Cardiac fibroblast (primary cell): ENCODE measurements at places on chromosomes 2 and 18.
A peak's percentile ranks its signal among the peaks of the same experiment; 100 is the strongest.

DNA sequence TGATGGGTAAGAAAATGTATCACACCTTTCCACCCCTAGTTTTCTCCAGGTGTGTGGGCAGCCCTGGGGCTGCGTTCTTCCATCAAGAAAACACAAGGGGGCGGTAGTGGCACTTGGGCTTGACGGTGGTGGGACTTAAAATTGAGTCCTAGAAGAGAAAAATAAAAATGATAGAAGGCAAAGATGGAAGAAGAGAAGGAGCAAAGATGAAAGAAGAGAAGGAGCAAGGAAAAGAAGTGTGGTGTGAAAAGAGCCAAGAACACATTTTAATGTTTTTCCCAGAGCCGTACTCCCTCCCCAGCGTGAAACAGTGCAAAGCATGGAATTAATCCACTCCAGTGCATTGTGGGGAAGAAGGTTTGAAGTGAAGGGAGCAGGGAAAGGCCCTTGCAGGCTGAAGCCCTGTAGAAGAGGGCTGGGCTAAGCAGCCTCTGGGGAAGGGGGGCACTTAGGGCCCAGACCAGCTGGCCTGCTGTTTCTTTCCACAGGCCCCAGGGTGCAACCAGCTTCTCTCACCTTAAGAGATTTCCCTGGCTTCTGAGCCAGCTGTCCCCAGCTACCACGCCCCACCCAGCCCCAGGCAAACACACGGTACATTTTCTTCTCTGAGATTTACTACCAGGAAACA is 256.8 kb downstream of the RNF152 start:
- DNase-seq = peak; percentile 80

- peak; percentile 14 for DNase-seq
These were observed 1.5 kb downstream of the LBX2 start for GRCh38 chr2:74497777-74498499.

DNA sequence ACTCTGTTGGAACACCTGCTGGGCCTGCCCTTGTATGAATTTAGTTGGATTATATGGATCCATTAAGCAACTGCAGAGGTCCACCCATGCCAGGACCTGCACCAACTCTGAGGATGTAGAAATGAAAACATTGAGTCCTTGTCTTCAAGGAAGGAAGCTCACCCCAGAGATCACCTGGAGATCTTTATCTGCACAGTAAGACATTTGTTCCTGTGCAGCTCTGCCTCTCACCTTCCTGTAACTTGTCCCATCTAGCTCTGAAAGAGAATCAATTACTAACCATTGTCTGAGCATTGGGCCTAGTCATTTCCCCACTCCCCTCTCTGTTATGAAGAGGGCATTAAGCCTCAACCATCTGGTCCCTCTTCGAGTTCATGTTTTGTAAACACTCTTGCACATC is 105.2 kb upstream of the YWHAQ start:
- no peak for DNase-seq

DNA sequence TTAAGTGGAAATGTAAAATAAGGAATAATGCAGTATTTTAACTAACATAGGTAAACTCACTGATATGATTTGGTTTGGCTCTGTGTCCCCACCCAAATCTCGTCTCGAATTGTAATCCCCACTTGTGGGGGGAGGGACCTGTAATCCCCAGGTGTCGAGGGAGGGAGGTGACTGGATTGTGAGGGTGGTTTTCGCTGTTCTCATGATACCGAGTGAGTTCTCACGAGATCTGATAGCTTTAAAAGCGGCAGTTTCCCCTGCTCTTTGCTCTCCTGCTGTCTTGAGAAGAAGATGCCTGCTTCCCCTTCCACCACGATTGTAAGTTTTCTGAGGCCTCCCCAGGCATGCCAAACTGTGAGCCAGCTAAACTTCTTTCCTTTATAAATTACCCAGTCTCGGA is 109.4 kb upstream of the LYPD6 start:
- no peak for DNase-seq

- no peak for DNase-seq
These were observed 244.1 kb upstream of the MYT1L start for GRCh38 chr2:2575181-2575577.

GRCh38 chr2:121316986-121317385 is 32.0 kb upstream of the TFCP2L1 start:
- DNase-seq = no peak

DNA sequence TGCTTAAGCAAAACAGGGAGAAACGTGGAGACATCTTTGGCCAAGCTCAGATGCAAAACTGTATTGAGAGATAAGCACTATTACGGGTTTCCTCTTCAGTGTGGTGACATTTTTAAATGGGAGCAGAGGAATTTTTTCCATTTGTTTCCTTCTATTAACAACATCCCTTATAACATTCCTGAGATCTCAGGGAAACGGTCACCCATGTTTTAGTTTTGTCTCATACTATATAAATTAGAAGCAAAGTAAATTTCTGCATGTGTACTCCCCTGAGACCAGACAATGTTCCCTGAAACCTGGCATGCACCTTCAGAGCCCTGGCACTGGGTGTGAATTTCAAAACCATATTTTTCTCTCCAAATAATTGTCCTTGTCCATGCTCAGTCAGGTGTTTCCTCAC is 57.6 kb upstream of the RNF152 start:
- no peak for DNase-seq

- peak; percentile 60 for DNase-seq
These were observed 31.6 kb upstream of the NABP1 start for GRCh38 chr2:191646163-191646902.

DNA sequence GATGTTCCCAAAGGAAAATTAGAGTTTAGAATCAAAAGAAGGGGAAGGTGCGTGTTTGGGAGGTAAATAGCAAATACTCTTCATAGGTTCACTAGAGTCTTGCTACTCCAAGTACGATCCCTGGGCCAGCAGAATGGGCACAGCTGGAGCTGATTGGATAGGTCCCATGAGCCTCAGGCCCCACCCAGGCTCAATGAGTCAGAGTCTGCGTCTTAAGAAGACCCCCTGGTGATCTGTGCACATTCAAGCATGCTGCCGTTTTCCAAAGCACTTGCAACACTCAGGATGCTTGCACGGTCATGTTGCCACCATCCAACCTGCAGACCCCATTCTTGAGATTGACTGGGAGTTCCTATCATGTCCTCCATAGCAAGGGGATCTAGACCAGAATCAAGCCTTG is 40.5 kb downstream of the ABCG8 start:
- DNase-seq = no peak

- no peak for DNase-seq
These were observed 207.2 kb downstream of the NAPG start for GRCh38 chr18:10732990-10733389.

DNA sequence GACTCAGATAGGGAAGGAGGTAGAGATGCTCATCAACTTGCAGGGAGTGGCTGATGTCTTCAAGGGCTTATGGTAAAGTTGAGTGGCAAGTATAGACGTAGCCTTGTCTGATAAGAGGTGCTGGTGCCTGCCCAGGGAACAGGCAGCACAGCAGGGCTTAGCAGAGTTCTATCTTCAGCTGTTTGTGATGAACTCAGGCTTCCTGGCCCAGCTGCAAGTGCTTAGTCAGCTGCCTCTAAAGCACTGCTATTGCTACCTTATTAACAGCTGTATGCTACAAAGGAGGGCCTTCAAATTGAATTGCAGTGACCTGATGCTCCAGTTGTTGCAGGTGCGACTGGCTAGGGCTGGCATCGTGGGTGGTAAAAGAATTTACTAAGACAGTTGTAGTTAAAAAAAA is 82.1 kb downstream of the TSN start:
- no peak for DNase-seq

DNA sequence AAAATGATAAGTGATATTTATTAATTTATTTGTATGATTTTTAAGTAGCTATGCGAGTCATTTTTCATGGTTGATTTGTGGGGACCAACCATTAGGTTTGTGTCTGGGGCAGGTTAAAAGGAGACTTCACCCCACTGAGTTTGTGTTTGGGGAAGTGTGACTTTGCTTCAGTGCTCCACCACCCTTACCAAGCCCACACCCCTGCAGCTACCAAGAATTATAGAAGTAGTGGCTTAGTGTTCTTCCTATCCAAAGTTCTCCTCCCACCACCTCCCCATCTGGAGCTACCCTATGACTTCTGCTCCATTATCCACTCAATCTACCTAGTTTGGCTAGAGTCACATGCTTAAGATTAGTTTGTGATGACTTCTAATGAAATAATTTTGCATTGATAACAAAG is 182.1 kb upstream of the ZEB2 start:
- no peak for DNase-seq

- no peak for DNase-seq
These were observed 103.9 kb upstream of the UBE2E3 start for GRCh38 chr2:180876506-180876905.

DNA sequence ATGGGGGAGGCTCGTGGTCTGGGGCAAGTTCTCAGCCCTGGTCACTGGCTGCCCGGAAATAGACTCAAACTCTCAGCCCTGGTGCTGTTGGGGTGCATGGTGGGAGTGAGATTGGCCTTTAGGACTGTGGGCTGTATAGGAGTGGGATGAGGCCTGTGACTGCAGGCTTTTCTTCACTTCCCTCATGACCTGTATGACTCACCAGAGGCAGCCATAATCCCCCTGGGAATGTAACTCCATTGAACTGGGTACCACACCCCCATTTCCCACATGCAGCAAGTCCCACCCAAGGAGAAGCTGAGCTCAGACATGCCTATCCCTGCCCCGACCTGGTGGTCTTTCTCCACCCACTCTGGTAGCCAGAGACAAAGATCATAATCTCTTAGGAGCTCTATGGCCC is 177.7 kb upstream of the OSR1 start:
- DNase-seq = peak; percentile 64

GRCh38 chr18:13547347-13547746 is 179.0 kb downstream of the FAM210A start:
- no peak for DNase-seq

GRCh38 chr18:35479911-35480586 is 17.7 kb downstream of the INO80C start:
- DNase-seq = no peak

DNA sequence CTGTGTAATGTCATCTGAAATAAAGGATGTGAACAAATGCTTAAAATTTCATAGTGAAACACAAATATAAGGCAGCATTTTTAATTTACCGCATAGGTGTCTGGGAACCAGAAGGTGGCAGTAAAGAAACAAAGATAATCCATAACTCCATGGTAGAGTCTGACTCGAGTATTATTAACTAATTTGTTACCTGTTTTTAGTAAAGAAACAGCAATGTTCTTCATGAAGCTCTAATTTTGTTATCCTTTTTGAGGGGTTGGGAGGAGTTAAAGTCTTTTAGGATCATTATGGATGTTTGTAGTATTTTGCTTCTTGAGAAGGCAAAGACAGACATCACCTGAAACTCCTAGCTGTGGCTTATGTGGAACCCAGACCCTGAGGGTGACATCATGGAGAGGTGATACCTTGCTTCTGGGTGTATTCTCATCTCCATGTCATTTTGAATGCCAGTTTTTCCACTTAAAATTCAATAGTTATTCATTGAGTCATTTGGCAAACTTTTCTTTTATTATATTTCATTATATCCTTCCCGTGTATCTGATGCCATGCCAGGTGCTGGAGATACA is 286.2 kb upstream of the EPAS1 start:
- DNase-seq = peak; percentile 78

DNA sequence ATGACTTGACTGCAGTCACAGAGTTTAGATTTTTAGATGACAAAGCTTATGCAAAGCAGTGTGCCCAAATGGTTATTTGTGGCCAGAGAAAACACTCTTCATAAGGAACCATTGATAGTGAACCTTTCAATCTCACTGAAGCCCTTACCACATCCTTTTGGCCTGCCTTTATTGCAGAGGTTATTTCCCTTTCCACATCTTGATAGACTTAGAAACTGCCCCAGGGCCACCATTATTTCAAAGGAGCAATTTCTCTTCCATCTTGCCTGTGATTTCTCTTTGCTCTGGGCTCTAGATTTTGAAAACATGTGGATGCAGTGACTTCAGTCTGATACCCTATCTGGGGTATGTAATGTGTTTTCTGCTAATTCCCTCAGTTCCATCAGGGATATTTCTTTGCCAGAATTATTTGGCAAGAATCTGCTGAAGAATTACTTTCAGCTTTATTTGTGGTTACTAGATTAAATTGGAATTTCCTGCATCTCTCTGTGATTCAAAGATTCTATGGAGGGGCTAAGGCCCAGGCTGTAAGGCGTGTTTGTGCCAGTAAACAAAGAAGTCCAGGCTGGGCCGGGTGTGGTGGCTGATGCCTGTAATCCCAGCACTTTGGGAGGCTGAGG is 51.0 kb downstream of the MOGAT1 start:
- peak; percentile 70 for DNase-seq

DNA sequence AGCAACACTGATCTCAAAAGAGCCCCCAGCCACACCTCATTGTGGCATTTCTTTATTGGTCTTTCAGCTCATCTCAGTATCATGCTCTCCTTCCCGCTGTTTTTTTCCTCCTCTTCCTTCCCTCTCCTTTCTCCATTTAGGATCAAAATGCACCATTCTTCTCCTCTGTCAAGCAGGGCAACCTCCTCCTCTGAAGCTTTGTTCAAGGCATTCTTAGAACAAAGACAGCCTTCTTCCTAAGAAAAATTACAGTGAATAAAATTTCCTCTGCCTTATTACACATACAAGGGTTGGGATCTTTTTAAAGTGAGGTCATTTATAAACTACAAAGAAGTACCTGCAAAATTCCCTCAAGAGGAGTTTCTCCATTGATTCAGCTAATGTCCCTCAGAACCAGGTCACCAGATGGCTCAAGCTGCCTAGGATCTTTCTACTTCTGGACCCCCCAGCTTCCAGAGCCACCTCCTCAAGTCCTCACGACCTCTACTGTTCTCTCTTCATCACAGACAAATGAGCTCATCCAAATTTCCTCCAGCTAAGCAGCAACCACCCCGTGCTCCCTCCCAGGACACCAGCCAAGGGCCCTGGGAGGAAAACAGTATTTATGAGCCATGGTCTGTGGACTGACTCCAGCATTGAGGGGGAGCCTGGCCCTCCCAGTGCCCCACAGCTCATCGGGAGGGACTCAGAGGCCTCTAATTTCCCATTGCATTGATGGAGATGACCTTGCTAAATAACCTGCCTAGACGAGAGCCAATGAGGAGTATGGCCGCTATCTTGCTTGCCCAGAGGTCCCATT is 18.0 kb downstream of the SFXN5 start:
- peak; percentile 35 for DNase-seq

GRCh38 chr2:157858846-157859245 is 17.3 kb downstream of the ACVR1 start:
- no peak for DNase-seq

- no peak for DNase-seq
These were observed 123.6 kb upstream of the CDCA7 start for GRCh38 chr2:173231042-173231441.

DNA sequence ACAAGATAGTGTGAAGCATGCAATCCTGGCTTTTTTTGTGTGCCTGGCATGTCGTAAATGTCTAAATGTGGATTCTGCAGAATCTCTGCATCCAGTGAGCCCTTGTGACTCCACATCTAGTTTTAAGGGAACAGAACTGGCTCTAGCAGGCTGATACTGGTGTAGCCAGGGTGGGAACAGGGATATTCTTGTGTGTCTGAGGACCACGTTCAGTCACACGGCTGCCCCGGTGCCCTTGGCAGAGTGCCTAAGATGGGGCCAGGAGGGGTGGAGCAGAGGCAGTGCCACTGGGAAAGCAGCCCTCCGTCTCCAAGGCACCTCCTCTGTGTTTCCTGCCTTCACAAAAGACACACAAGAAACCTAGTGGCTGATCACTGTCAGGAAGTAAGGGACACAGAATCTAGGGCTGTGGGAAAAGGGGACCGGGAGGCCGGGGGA is 91.5 kb upstream of the PARD3B start:
- DNase-seq = peak; percentile 25
